ENCODE measurements at places on chromosomes 7 and 10. TPM values are rescaled to one million over a fixed set of nuclear protein-coding genes. Genes with fewer than 3 reads are reported as not detected.

ZP3 gene
- total RNA-seq = 12.1 TPM

C7orf33 gene
- not detected for total RNA-seq

CH25H gene
- total RNA-seq = not detected

DKK1 gene
- 1,320 TPM for total RNA-seq

Measured in A172 (cell line).